ENCODE measurements at places on chromosomes 1 and 21. TPM values are rescaled to one million over a fixed set of nuclear protein-coding genes. Genes with fewer than 3 reads are reported as not detected.

The KIF17 gene
- 0.13 TPM for total RNA-seq

The LACTBL1 gene
- not detected for total RNA-seq

The PIGR gene
- total RNA-seq, result not detected

The SVBP gene
- 14.8 TPM for total RNA-seq

The IGSF3 gene
- total RNA-seq, result 0.27 TPM

The IVL gene
- not detected for total RNA-seq

The ELF3 gene
- 0.13 TPM for total RNA-seq
